ENCODE measurements at places on chromosomes 13 and 19.

DNA sequence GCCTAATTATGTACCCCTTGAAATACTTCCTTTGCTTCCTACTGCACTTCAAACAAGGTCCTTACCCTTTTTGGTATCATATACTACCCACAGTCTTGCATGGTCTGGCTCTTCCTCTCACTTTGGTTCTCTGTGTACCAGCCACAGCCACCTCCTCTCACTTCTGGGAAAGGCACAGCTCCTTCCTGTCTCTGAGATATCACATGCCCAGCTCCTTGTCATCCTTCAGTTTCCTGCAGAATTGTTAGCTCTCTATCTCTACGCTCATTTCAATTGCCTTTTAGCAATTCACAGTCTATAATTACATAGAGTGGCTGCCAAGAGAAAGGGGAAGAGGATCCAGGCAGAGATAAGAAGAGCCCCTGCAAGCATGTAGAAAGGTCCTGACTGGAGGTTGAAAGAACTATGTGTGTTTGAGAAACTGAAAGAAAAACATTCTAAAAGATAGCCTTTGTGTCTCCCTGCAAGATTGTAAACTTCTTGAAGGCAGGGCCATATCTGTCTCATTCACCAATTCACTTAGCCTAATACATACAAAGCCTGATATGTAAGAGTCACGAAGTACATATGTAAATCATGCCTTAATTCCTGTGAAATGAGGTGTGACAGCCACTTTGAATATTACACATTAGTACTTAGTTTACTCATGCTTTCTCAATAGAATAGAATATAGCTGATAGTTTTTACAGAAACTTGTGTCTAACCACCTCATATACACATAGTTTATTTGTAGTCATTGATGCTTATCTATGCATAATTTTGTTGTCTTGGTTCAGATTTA is 933.1 kb downstream of the DIAPH3 start:
- no peak for DNase-seq

DNA sequence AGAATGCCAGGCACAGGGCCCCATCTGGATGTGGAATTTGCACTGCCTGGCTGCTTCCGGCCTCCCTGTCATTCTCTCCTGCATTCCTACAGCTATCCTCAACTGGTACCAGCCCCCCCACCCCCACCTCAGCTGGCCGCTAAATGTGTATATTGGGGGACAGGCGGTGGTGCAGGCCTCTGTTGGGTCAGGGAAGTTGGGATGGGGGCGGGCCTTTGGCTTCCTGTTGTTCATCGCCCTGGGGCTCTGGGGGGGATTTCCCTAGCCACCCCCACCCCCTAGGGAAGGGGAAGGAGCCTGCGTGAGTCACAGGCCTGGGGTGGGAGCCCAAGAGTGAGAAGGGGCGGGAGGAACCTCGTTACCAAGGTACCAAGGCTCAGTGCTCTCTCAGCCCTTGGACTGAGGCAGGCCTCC is 10.6 kb downstream of the POU2F2 start:
- DNase-seq: peak; percentile 94

DNA sequence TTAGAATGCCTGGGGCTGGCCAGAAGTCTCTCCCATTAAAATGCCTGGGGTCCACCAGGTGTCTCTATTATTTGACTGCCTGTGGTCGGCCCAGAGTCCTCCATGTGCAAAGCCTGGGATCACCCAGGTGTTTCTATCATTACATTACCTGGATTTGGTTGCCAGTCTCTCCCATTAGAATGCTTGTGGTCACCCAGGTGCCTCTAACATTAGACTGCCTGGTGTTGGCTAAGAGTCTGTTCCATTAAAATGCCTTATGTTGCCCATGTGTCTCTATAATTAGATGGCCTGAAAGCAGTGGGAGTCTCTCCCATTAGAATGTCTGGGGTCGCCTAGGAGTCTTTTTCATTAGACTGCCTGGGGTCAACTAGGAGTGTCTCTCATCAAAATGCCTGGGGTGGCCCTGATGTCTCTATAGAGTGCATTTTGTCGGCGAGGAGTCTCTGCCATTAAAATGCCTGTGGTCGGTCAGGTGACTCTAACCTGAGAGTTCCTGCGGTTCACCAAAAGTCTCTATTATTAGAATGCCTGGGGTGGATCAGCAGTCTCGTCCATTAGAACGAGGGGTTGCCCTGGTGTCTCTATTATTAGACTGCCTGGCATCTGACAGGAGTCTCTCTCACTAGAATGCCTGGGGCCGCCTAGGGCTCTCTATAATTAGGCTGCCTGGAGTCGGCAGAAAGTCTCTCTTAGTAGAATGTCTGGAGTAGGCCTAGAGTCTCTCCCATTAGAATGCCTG is 1540.5 kb downstream of the UQCRFS1 start:
- no peak for DNase-seq

GRCh38 chr19:925087-925525 is 729 bp upstream of the ARID3A start:
- peak; percentile 79 for DNase-seq

- DNase-seq: no peak
Measured at GRCh38 chr19:54608792-54609191, 15.4 kb downstream of the LILRA1 start.

DNA sequence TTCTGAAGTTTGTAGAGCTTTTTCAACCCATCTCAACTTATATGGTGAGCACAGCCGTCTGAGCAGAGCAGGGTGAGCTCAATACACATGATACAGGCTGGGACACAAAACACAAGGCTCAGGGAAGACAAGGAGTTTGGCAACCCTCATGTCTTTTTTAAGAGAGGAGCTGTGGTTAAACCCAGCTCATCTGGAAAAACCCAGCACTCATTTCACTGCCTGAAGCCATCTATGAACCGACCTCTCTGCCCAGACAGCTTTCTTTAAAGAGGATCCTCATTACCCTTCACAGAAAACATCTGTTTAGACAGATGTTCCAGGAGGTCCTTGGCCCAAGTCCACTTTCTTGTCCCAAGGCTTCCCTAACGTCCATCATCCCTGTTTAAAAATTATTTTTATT is 170.0 kb upstream of the TSHZ3 start:
- no peak for DNase-seq

DNA sequence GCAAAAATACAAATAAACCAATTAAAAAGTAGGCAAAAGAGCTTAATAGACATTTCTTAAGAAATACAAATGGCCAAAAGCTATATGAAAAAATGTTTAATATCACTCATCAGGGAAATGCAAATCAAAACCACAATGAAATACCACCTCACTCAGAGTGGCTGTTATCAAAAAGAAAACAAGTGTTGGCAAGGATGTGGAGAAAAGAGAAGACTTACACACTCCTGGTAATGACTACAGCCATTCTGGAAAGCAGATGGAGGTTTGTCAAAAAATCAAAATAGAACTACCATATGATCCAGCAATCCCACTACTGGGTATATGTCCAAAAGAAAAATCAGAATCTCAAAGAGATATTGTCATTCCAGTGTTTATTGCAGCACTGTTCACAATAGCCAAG is 223.5 kb upstream of the SLC10A2 start:
- no peak for DNase-seq

DNA sequence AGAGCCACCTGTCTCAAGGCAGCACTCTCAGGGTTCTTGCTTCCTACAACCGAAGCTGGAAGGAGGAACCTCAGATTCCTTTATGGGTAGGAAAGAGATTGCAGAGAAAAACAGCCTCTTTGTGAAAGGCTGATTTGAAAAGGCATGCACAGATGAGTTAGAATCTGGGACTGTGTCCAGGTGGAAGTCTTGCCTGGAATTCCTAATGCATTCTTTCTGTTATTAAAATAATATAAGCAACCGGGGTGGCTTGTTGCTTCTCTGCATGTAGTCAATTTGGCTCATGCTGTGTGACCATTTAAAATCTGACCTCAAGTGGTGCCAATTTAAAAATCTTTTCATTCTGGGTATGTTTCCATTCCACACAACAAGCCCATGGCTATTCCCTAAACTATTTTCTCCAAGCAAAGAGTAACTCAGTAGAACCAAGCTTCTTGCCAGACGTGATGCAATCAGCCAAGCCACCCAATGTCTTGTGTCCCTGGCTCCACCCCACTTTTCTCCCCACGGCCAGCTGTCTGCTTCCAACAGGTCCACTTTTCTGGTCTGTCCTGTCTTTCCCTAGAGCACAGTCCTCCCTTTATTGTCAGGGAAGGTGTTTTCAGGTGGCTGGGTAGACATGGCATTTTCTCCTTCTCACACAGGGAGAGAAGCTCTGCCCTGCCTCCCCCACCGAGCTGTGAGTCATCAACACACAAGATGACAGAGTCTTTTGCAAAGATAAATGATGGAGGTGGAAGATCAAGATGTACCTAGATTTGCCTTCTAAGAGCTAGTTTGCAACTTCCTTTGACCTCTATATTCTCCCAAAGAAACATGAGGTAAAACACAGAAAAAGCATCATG is 394.3 kb downstream of the FOXO1 start:
- DNase-seq: peak; percentile 71

GRCh38 chr13:41859565-41859964 is 101.3 kb downstream of the VWA8 start:
- no peak for DNase-seq

DNA sequence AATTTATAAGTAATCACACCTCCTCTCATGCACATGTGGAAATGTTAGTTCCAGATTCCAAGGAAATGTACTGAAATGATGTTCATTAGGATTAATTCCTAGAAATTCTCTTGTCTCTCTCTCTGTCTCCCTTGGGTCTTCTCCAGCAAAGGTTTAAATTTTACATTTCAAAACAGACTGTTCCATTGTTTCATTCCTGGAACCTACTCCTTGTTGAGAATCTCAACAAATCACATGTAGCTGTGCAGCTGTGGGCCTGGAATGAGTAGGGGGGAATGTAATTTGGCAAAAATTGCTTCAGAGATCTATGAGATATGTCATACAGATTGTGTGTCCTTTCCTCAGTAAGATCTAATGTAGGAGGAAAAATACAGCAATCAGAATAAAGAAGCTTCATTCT is 46.2 kb upstream of the RFXAP start:
- DNase-seq: no peak

DNA sequence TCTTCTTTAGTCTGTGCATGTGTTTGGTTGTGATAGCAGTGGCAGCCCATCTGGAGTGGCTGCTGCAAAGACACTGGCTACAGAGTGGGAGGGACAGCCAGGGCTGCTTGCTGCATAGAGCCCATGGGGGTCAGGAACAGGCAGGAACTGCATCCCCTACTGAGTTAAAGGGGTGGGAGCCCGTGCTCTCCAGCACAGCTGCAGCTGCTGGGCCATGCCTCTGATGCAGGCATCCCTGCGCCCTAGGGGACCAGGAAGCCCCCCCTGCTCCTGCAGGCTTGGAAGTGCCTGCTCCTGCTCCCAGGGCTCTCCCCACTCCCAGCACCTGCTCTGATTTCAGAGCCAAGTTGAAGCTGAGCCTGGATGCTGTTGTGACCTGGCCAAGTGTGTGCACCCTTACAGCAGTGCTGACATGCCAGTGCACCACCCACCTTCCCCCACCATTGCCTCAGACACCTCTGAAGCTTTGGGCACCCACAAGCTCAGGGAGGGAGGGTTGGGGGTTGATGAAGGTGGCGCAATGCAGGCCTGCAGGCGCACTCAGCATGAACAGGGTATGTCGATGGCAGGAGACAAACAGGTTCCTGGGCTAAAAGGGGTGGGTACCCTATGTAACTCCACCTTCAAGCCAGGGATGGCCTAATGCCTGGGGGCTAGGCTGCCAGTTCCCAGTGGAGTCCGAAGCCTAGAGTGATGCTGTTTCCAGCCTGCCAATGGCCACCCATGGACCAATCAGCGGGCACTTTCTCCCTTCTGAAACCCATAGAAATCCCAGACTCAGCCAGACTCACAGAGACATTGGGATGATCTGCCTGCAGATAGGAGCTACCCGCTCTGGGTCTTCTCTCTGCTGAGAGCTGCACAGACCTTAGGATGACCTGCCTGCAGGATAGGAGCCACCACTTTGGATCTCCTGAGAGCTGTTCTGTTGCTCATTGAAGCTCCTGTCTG is 919.9 kb upstream of the MIR17HG start:
- DNase-seq: no peak

DNA sequence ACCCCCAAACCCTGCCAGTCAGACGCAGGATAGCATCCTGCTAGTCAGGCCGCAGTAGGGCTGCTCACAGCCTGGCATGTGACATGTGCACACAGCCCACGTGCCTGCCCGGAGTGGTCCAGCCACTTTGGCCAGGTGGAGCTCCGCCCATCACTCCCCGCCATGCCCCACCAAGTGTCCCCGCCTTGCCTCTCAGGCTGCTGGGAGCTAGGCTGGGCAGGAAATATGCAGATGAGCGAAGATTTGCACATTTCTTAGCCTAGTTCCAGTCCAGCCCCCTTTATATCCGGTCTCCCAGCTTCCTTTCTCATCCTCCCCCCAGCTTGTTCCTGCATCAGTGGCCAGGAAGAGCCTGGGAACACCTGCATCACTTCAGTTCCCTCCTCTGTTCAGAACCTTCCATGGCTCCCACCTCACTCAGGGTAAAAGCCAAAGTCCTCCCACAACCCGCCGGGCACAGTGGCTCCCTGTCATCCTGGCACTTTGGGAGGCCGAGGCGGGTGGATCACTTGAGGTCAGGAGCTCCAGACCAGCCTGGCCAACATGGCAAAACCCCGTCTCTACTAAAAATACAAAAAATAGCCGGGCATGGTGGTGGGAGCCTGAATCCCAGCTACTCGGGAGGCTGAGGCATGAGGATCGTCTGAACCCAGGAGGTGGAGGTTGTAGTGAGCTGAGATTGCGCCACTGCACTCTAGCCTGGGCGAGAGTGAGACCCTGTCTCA is 2.3 kb upstream of the DOCK6 start:
- no peak for DNase-seq

DNA sequence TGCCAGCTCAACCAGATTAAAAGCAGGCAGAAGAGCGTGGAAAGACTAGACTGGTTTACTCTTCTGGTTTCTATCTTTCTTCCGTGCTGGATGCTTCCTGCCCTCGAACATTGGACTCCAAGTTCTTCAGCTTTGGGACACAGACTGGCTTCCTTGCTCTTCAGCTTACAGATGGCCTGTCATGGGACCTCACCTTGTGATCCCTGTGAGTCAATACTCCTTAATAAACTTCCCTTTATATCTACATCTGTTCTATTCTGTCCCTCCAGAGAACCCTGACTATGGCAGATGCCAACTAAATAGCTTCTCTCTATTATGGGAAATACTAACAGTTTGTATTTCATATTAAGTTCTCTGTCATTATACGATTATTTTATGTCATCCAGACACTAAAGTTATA is 609.1 kb downstream of the LMO7 start:
- DNase-seq: no peak

Measured in activated CD4-positive, alpha-beta memory T cell treated with anti-CD3 and anti-CD28 coated beads for 36 hours (primary cell).